ENCODE measurements at places on chromosomes 1 and 21.

DNA sequence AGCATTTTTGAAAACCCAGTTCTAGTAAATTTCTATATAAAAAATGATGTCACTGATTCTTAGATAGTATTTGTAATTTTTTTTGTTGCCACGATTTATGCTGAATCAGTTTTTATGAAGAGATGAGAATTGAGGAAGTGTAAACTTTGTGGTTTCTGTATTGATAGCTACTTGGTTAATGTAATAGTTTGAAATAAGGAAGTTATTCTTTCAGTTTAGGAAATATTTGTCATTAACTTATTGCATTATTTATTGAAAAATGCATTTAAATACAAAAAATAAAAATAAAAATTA is 97.8 kb downstream of the ZFYVE9 start:
- DNase-seq, result no peak

DNA sequence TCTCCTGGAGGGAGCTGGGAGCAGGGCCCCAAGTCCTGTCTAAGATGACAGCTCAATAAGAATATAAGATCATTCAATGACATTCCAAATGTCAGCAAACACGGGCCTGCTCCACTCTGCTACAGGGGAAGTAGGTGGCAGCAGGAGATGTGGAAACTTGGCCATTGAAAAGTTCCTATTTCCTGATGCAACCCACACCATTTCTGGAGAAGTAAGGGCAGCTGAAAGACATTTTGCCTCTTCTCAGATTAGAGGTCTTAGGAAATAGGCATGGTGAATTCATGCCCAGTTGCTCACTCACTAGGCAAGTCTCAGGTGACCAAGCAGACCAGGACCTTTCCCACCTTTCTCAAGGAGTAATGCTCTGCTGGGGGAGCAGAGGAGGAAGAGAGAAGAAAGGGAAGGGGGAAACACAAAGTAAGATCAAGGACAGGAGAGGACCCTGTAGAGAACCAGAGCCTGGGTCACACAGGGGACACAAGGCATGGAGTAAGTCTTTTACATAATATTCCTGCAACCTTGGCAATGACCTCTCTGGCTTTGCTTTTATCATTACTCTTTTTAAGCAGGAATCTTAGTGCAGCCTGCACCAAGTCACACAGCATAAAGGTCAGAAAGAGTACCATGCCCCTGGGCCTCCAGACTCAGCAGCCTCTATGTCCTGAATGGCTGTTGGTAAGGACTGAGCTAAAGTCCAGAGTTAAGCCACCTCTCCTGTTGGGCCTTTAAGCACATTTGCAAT is 68.9 kb downstream of the DMAP1 start:
- no peak for DNase-seq

DNA sequence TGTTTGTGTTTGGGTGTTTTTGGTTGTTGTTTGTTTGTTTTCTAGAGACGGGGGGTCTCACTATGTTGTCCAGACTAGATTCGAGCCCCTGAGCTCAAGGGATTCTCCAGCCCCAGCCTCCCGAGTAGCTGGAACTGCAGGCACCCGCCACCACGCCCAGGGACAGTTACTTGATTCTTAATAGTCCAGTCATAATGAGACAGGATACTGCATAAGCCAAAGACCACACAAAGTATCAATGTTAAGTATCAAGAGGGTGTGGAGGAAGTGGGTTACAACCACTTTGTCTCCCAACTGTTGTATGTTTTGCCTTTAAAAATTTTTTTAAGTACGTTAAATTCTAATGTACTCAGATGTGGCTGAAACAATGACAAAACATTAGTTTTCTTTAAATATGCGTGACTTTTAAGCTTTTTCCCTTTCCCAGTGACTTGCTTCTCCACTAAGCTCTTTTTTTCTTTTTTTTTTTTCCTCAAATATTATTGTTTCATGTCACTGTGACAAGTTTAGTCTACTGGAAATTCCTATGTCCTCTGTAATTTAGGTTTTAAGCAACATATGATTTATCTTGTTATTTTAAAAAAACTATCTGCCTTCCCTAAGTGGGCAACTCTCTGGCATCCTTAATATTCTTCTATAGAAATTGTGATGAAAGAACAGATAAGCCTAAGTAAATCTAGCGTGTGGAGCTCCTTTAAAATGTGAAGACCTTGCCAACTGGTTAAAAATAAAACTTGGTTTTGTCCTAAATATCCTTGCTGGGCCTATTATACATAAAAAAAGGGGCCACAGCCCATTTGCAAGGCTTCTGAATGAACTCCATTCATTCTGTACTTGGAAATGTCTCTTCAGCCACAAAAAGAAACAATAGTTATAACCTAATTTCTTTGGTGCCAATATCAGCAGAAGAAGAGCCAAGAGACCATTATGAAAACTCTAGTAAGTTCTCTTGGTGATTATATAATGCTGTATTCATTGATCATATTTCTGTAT is 56.2 kb upstream of the DPH5 start:
- DNase-seq, result peak; percentile 41

DNA sequence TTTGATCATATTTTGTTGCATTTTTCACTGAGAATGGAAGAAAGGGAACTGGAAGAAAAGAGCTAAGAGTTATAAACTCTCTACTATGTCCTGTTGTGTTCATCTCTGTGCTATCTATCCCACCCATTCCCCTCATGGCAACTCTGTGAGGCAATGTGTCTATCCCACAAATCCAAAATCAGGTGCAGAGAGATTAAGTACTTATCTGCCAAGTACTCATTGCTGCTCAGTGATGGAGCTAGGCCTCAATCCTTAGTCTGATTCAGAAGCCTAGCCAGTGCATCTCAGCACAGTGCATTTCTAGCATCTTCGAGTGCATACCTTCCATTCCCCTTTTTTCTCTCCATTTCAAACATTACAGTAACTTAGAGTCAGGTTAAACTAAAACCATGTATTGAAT is 270.6 kb downstream of the TPR start:
- DNase-seq, result no peak

GRCh38 chr1:201761871-201762270 is 67.1 kb upstream of the IPO9 start:
- DNase-seq, result no peak

DNA sequence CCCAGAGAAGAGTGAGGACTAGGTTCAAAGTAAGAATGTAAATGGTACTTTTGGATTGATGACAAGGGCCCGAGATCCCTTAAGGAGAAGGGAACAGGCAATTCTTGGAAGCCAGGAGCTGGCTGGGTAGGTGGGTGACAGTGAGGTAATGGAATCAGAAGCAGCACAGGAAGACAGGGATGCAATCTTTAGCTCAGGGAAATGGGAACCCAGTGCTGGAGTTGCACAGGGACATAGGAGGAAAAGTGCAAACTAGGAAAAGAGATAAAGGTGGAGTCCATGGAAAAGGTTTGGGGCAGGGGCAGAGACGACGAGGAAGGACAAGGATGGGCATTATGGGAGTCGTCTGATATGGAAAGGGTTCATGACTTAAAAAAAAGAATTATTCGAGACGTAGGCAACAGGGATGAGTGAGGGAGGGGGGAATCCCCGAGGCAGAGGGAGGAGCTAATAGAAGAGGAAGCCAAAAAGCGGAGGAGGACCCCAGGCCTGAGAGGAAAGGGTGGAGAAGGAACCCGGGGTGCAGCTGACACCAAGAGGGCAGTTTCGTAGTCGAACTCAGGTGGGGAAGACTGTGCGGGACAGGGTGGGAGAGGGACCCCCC is 495 bp downstream of the PI4KB start:
- peak; percentile 68 for DNase-seq

- DNase-seq, result no peak
These were observed 159.8 kb downstream of the HS2ST1 start for GRCh38 chr1:87074001-87074795.

GRCh38 chr1:233607252-233608119 is 6.4 kb upstream of the KCNK1 start:
- DNase-seq, result no peak

DNA sequence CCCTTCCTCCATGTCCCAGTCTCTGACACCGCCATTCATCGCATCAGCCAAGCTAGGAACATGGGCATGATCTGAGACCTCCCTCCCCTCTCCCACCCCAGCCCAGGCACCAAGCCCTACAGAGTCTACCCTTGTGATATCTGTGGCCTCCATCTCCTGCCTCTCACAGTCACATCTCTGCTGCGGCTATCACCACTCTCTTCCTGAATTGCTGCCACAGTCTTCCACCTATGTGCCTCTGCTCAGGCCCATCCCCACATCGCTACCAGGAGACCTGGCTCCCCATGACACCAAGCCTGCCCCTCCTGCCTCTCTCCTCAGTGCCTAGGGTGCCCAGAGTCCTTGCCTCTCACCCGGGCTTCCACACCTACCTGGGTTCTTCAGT is 82.7 kb upstream of the BCAR3 start:
- DNase-seq, result no peak

Data from stimulated activated CD4-positive, alpha-beta T cell treated with anti-CD3 and anti-CD28 coated beads, Interleukin-4, amount 100 ng/mL, for 24 hours (primary cell).